ENCODE measurements at places on chromosomes 3 and 15. TPM values are rescaled to one million over a fixed set of nuclear protein-coding genes. Genes with fewer than 3 reads are reported as not detected.

DNA sequence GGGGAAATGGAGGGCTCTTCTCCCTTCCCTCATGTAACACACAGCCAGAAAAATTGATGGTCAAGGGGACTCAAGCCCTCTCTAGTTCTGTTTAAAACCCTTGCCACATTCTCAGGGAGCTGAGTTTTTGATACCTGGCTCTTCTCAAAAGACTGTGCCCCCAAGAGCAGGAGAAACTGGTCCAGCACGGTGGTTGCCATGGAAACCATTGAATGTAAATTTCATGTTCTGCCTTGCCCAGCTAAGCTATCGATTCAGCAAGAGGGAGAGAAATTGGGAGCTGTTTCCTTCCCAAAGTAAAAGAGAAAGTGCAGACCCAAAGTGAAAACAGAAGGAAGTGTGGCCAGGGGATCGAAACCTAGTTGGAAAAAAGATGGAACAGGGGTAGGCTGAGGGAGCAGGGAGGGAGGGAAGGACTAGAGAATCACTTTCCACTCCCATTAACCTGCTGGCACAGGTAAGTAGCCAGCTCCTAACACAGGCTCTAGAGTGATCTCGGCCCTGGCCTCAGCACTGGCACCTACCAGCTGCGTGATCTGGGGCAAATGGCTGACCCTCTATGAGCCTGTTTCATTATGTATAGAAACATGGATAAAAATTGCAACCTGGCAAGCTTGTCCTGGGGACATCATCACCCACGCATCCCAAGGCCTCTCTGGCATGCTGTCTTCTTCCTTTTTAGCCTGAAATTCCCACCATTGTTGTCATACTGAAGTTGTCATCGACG lies 140.9 kb downstream of the TPRA1 start:
- no peak overlapping the region for H3K4me3 ChIP-seq
- no peaks in the 10 kb centered on the region for H3K4me1 ChIP-seq
- DNase-seq, result peak; percentile 8
- no peaks in the 10 kb centered on the region for H3K36me3 ChIP-seq
- H3K27ac ChIP-seq, result no peak overlapping the region
- no peaks in the 10 kb centered on the region for H3K27me3 ChIP-seq

DNA sequence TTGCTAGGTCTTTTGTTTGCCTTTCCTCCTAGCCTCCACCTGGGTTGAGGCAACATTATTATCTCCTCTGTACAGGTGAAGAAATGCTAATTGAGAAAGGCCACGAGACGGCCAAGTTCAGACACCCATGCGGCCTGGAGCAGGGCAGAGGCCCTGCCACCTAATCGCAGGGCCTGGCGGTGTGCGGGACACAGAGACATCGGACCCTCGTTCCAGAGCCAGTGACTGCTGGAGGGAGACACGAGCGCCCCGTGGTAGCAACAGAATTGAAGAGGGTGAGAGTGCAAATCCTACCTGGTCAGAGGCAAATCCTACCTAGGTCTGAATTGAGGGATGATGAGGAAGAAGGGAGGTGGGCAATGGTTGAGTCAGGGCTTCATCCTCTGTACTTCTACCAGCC lies 113.8 kb upstream of the MEF2A start:
- H3K36me3 ChIP-seq, result no peaks in the 10 kb centered on the region
- no peak for DNase-seq
- no peak overlapping the region for H3K4me3 ChIP-seq
- peaks cover 17% of the 10 kb centered on the region for H3K4me1 ChIP-seq
- H3K27me3 ChIP-seq, result no peaks in the 10 kb centered on the region

- no peaks in the 10 kb centered on the region for H3K36me3 ChIP-seq
- no peaks in the 10 kb centered on the region for H3K4me1 ChIP-seq
- no peak overlapping the region for H3K4me3 ChIP-seq
- H3K27ac ChIP-seq, result no peak overlapping the region
- DNase-seq, result no peak
- H3K27me3 ChIP-seq, result no peaks in the 10 kb centered on the region
Observed at GRCh38 chr15:54014067-54014655, 35.9 kb downstream of the UNC13C start.

CHRFAM7A gene
- total RNA-seq, result 0.83 TPM

DNA sequence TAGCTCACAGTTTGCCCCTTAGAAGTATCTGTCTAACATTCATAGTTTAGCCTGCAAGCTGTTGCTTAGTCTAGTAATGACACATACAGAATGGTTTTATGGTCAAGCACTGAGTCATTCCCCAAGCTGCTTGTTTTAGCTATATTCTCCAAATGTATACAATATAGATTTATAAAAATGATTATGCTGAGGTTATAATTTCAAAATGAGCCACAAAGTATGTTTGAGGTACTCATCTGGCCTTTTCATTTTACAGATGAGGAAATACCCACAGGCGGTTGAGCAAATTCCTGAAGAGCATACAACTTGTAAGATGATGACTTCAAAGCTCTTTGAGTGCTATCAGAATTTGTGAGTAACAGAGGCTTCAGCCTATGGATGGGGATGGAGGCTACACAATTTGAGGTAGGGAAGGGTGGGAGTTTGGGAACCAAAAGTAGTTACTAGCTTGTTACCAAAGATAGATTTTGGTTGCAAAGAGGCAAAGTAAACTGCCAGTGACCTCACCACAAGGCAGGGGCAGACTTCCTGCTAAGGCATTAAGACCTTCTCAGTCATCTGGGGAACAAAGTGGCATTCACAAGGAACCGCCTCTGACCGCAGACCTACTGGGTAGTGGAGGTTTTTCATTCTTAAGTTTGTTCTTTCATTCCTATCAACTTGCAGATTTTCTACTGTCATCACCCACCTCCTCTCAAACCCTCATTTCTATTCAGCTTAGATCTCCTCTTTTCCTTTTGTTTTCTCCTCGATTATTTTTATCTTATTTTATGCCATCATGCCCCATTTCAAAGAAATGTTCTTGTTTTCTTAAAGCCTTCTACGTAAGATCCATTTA lies 257.2 kb upstream of the NECTIN3 start:
- H3K4me1 ChIP-seq, result no peaks in the 10 kb centered on the region
- H3K27me3 ChIP-seq, result no peaks in the 10 kb centered on the region
- no peak overlapping the region for H3K4me3 ChIP-seq
- H3K36me3 ChIP-seq, result no peaks in the 10 kb centered on the region
- no peak for DNase-seq
- no peak overlapping the region for H3K27ac ChIP-seq

- H3K4me3 ChIP-seq, result no peak overlapping the region
- peaks cover 1% of the 10 kb centered on the region for H3K4me1 ChIP-seq
- no peaks in the 10 kb centered on the region for H3K36me3 ChIP-seq
- H3K27me3 ChIP-seq, result no peaks in the 10 kb centered on the region
- DNase-seq, result no peak
- H3K27ac ChIP-seq, result no peak overlapping the region
Observed at GRCh38 chr3:11201251-11202019, 47.1 kb downstream of the HRH1 start.

DNA sequence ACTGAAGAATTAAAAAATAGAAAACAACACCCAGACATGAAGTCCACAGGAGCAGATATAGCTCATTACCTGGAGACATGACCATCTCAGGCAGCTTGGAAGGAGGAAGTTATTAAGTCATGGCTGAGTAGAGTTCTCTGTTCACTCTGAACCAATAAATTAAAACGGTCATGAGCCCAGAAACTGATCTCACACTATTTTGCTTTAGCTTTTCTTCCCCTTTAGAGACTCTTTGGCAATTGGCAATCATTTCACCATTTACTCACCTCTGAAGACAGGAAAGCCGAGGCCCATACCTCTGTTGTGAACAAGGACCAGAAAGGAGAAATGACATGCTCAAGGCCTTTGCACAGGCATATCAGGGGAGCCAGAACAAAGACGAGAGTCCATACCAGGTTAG lies 26.6 kb downstream of the CLDN18 start:
- H3K27ac ChIP-seq, result no peak overlapping the region
- H3K27me3 ChIP-seq, result no peaks in the 10 kb centered on the region
- DNase-seq, result no peak
- no peaks in the 10 kb centered on the region for H3K4me1 ChIP-seq
- no peaks in the 10 kb centered on the region for H3K36me3 ChIP-seq

DNA sequence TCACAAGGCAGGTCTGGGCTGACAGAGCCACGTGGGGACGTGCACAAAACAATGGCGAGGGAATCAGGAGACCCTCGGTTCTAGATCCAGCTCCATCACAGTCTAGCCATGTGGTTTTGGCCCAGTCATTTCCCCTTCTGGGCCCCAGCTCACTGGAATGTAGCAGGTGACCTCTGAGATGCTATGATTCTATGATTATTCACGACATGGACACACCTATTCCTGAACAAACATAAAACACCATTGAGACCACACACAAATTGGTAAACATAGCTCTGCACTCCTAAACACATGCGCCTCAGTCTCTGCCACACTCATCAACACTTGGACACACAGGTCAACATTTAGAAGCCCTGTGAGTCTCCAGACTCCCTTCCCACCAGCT lies 9.0 kb downstream of the IGDCC4 start:
- H3K36me3 ChIP-seq, result no peaks in the 10 kb centered on the region
- DNase-seq, result no peak
- no peak overlapping the region for H3K4me3 ChIP-seq
- no peaks in the 10 kb centered on the region for H3K27me3 ChIP-seq
- peak overlapping the region; percentile 72 for H3K27ac ChIP-seq

All from ovary (tissue), 10 donors.